ENCODE measurements at places on chromosomes 3 and 15.

- DNase-seq, result peak; percentile 55
Measured at GRCh38 chr3:159766563-159767185, 222.0 kb upstream of the IL12A start.

DNA sequence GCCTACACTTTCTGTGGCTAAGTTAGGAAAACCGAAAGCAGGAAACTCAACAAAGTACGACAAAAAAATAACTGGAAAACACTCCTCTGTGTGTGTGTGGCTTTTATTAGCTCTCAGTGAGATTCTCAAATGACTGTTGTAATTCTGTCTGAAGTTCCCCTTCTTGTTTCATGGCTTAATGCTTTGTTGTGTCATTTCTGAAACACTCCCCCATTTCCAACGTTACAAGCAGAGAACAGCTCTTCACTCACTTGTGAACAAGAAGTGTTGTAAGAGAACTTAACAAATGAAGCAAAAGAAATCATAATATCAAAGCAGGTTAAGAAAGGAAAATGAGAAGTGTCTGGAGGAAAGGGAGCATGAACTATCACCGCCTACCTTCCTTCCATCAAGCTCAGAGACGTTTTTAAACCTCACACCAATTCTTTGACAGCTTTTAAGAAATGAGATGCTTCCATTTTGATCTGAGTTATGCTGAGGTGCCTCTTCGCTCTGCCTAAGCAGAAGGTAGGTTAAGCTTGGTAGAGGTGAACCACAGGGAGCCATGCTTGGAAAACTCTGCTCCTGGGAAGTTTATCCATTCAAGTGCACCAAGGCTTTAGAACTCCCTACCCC is 12.4 kb upstream of the SEC62 start:
- no peak for DNase-seq

DNA sequence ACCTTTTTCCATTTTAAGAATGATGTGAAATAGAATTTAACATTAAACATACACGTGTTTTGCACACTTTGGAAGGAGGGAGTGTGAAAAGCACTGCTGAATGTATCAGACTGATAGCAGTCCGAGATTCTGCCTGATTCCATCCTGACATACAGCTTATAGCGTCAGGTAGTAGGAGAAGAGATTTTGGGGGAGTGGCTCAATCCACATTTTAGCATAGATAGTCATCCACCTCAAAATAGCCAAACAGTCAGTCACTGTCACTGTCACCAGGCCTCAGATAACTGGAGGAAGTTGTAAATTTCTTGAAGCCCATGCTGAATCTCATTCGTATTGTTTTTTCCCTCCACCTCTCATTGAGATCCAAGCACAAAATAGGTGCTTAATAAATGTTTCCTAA is 35.4 kb upstream of the ARHGEF26 start:
- no peak for DNase-seq

DNA sequence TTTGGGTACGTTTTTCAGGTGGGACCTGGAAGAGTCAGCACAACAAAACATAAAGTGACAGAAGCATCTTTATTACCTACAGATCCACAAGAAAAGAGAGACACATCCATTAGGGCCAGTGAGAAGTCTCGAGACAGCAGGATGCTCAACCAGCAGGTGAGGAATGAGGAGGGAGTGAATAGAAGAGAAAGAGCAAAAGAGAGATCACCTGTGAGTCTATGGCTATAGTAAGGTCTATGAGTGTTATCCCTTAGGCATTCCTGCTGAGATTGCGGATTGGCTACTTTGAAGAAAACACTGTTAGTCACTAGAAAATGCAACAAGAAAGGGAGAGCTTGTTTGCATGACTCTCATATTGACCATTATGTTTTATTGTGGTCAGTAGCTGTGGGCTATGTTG is 1556.2 kb upstream of the GBE1 start:
- DNase-seq, result no peak
